ENCODE measurements at places on chromosomes 5 and 9.
A peak's percentile ranks its signal among the peaks of the same experiment; 100 is the strongest.

DNA sequence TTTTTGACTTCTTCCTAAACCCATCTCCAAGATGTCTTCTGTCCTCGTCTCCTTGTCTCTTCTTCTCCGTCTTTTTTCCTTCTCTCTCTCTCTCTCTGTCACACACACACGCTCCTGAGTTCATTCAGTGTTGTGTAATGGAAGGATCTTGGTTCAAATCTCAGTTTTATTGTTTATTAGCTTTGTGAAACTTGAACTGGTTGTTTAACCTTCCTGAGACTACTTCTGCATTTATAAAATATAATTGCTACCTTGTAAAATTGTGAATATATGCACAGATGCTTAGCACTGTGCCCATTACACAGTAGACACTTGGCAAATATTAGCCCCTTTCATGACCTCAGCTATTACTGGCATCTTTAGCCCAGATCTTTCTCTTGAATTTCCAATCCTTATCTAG is 2.4 kb upstream of the NADK2 start:
- peaks cover 25% of the 10 kb centered on the region for H3K4me1 ChIP-seq
- peaks cover 4% of the 10 kb centered on the region for H3K36me3 ChIP-seq

GRCh38 chr5:97096191-97096590 is 46.2 kb downstream of the LIX1 start:
- DNase-seq: no peak
- H3K4me1 ChIP-seq: peaks cover 19% of the 10 kb centered on the region
- H3K4me3 ChIP-seq: no peak overlapping the region
- H3K27me3 ChIP-seq: peaks cover 16% of the 10 kb centered on the region

- H3K36me3 ChIP-seq: peaks cover 64% of the 10 kb centered on the region
- H3K4me3 ChIP-seq: peak overlapping the region; percentile 69
- H3K4me1 ChIP-seq: peaks cover 74% of the 10 kb centered on the region
- DNase-seq: no peak
- H3K27me3 ChIP-seq: no peaks in the 10 kb centered on the region
- peak overlapping the region; percentile 98 for H3K27ac ChIP-seq
Observed at GRCh38 chr9:129994882-129995281, 48.1 kb downstream of the FNBP1 start.

GRCh38 chr5:6383376-6383775 is 5.0 kb upstream of the MED10 start:
- H3K27me3 ChIP-seq: peaks cover 13% of the 10 kb centered on the region
- H3K4me1 ChIP-seq: peaks cover 3% of the 10 kb centered on the region
- no peak overlapping the region for H3K4me3 ChIP-seq
- no peak overlapping the region for H3K27ac ChIP-seq

DNA sequence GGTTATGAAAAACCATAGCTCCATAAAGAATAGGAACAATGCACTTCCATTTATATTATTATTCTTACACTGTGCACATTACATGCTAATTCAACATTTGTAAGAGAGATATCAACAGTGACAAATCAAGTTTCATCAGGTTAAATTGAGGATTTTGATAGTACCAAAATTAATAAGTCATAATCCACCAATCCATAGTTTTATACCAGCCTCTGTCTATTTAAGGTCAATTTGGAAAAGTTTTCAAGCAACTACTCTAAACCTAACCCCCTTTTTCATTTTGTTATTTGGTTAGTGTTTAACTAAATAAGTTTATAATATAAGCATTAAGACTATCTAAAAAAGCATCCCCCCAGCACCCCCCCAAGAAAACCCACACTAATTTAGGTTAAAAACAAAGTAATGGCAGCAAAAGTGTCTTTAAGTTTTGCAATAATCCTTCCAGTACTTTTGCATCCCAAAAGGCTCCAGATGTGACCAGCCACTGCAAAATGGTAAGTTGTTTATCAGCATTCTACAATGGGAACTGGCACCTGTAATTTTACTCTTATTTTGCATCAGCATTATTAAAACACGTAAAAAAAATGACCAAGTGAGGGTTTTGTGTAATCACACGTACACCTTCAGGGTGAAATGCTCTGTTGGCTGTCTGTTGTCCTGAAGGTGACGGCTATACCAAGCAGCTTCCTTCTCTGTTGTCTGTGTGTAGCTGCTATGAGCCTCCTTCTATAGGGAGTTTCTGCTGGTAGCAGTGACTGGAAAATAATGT is 36.8 kb upstream of the SSBP2 start:
- no peaks in the 10 kb centered on the region for H3K4me1 ChIP-seq
- no peaks in the 10 kb centered on the region for H3K27me3 ChIP-seq
- H3K27ac ChIP-seq: no peak overlapping the region
- H3K4me3 ChIP-seq: no peak overlapping the region
